ENCODE measurements at places on chromosomes 1 and 21.

GRCh38 chr1:36836196-36836883 is 198.0 kb downstream of the GRIK3 start:
- no peak for DNase-seq

DNA sequence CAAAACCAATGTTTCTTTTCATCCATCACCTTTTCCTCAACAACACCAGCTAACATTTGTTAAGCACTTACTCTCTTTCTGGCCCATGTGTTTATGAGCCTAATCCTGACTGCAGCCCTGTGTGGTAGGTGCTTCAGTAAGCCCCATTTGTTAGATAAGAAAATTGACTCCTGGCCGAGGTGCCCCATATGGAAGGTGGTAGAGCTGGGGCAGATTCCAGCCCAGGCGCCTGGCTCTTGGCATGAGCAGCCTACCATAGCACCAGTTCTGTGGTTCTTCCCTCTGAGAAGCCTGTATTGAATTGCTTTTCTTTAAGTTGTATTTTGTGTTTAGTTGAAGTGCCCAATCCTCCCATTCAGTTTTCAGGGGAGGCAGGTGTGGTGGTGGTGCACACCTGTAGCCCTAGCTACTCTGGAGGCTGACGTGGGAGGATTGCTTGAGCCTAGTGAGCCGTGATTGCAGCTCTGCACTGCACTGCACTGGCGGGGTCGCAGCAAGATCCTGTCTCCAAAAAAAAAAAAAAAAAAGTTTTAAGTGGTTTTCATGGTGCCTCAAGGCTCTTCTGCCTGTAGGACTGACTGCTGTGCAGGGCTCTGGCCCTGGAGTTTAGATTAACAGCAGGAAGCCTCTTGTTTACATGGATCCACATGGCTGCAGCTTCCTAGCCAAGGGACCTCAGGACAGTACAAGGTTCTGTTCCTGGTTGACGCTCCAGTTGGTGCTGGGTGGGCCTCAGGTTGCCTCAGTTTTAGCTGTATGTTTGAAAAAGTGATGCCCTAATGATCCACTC is 125.9 kb downstream of the MRPS6 start:
- no peak for DNase-seq

DNA sequence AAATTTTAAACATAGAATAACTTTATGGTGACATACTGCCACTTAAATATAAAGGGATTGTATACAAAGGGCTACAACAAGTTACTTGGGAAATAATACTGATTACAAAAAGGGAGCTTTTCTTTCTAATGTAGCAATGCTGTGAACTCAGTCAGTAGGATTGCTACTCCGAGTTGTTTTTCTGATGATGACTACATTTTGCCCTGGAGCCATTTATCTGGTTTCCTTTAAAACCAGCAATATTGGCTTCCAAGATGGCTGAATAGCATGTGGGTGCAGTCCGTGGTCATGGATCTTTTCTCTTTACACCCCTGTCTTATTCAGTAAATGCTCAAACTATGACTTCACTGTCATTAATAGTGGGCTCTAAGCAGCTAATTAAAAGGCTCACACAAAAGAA is 92.6 kb upstream of the NEK7 start:
- DNase-seq = no peak

DNA sequence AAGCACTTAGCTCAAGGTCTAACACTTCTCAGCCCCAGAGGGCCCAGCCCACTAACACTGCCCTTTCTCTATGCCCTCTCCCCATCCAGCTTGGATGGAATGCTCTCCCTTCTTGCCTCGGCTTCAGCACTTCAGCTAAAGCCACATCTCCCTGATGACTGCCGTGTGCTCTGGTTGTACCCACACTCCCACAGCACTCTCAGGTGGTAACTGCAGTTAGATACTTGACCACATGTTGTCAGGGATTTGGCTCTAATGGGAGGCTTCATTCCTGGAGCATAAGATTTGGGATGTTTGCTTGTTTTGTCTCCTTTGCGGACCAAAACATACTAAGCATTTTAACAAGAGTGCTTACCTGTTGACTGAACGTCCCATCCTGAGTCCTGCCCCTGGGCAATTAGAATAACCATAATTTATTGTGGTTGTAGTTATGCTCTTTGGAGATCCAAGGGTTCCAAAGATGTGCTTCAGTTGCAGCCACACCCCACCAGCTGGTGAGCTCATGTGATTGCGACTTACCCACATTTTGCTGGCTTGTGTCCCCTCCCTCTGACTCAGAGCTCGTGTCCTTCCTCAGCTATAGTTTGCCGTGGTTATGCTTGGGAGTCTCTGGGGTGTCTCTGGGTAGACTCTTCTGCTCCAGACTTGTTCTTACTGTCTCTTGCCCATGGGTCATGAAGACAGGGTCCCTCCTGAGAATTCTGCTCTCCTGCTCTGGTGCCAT is 7.7 kb upstream of the SLC26A9 start:
- DNase-seq = peak; percentile 70

- DNase-seq = no peak
Observed at GRCh38 chr1:84972377-84972987, 24.4 kb downstream of the MCOLN2 start.

- DNase-seq = no peak
Observed at GRCh38 chr1:110097507-110098221, 14.6 kb upstream of the UBL4B start.

- DNase-seq = peak; percentile 49
Observed at GRCh38 chr21:34935452-34935851, 113.7 kb downstream of the RUNX1 start.

DNA sequence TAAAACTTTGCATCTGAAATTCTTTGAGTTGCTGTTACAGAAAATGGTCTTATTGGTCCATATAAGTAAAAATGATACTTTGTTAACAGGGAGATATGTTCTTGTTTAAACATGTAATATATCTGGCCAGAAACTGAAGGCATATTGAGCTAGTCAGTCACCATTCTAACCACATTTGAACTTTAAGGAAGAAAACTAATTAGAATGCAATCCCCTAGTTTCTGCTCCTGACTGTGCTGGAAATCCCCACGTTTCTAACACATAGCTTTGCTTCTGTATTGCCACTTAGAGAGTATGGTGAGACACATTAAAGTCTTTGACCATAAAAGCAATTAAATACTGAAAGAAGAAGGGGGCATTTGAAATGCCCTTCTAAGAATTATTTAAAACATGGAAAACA is 32.1 kb upstream of the HIVEP3 start:
- no peak for DNase-seq

- DNase-seq = peak; percentile 20
Observed at GRCh38 chr21:38269576-38269936, 12.8 kb downstream of the KCNJ15 start.

GRCh38 chr1:167401260-167401873 is 117.0 kb downstream of the CD247 start:
- peak; percentile 23 for DNase-seq

- no peak for DNase-seq
Observed at GRCh38 chr1:112769611-112770010, 54.5 kb upstream of the PPM1J start.

DNA sequence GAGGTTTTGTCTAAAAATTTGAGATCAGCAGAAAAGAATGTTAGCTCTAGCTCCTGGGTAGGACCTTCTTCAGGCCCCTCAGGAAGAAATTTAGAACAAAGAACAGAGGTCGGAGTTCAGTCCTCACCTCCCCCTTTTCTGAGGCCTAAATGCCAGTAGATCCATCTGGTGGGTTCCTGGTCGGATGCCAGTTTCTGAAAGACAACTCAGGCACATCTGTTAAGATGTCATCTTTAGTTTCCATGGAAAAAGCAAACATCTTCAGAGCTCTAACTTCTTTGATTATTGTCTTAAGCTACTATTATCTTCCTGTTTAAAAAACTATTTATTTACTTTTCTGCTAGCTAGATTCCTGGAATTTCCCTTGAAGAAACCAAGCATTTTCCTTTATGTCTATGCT is 37.1 kb upstream of the USP25 start:
- no peak for DNase-seq

GRCh38 chr1:89794406-89794805 is 26.4 kb upstream of the LRRC8D start:
- peak; percentile 76 for DNase-seq

DNA sequence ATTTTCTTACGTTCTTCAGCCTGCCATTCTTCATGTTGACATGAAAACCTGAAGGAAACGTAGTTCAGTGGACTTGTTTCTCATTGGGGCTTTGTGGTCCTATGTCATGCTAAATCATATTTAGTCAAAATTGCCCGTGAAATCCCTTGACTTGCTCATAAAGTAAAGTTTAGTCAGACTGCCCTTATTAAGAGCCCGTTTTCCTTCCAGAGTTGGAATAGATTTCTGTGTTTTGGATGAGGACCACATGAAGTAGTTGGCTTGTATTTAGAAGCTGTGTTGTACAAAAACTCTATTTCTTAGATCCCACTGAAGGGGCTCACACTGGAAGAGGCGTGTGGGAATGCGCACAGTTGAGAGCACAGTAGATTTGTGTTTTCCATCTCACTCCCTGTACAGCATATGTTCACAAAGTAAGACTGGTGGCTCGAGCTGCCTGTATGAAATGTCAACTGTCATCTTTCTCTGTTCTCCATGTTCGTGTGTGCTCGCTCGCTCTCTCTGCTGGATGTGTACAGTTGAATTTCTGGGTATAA is 42.4 kb downstream of the CAMTA1 start:
- no peak for DNase-seq

- DNase-seq = peak; percentile 24
Observed at GRCh38 chr1:39639305-39640130, at the start of gene HEYL. Gene HEYL (minus strand): TSS chr1:39639643. CDS start chr1:39639625, 18 bp downstream.

DNA sequence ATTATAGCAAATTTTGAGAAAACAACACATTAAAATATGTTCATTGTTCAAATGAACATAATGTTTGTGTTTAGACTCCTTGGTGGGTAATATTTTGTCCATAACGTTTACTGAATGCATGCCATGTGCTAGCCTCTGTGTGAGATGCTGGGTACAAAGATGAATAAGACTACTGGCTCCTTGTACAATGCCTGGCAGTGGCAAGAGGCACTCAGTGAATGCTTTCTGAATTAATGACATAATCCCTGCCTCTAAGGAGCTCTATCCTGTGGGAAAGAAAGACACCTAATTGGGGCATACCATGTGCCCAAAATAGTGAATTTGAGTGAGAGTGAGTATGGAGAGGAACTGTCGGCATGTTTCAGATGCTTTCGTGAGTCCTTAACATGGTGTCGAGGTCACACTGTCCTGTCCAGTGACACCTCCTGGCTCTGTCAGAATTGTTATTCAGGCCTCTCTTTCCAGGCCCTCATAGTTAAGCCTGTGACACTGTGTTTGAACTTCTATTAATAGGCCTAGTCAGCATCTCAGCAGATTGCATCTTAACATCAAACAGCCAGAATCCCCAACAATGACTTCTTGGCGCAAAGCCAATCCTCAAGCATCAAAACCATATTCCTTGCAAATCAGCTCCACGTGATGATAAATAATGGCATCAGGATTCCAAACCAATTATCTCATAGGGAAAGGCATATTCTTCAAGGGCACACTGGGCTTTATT is 32.8 kb upstream of the S1PR1 start:
- peak; percentile 91 for DNase-seq

DNA sequence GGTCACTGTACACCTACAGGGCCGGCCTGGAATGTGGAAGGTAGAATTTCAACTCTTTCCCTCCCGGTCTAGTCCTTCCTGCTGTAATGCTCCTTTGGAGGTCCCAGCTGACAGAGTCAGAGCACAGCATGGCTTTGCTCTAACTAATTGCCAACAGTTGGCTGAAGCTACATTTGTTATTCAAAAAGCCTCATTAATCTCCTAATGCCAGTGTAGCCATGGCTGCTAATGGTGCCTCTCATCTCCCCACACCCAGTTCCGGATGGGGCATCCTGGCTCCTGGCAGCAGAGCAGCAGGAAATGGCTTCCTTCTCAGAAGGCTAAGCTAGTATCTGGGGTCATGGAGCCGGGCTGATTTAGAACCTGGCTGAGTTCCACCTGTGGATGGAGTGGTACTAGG is 18.7 kb upstream of the CAMK1G start:
- DNase-seq = no peak

GRCh38 chr1:3459940-3460671 is 5.6 kb downstream of the ARHGEF16 start:
- DNase-seq = no peak

- DNase-seq = no peak
Observed at GRCh38 chr1:246157516-246157915, 349.6 kb downstream of the SMYD3 start.

DNA sequence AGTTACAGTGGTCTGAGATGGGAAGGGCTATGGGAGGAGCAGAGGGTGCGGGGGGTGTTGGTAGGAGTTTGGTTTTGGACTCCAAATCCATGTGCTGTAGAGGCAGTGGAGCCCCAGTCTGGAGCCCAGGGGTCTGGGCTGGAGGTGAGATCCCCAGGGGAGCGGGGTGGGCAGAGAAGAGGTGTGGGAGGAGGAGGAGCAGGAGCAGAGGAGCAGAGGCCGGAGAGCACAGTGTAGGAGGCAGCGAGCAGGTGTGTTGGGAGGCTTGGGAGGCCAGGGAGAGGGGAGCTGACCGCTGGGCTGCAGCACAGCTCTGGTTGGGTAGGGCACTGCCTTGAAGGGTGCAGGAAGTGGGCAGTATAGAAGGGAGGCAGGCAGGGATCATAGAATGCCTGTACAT is 28.9 kb downstream of the LHX4 start:
- no peak for DNase-seq

DNA sequence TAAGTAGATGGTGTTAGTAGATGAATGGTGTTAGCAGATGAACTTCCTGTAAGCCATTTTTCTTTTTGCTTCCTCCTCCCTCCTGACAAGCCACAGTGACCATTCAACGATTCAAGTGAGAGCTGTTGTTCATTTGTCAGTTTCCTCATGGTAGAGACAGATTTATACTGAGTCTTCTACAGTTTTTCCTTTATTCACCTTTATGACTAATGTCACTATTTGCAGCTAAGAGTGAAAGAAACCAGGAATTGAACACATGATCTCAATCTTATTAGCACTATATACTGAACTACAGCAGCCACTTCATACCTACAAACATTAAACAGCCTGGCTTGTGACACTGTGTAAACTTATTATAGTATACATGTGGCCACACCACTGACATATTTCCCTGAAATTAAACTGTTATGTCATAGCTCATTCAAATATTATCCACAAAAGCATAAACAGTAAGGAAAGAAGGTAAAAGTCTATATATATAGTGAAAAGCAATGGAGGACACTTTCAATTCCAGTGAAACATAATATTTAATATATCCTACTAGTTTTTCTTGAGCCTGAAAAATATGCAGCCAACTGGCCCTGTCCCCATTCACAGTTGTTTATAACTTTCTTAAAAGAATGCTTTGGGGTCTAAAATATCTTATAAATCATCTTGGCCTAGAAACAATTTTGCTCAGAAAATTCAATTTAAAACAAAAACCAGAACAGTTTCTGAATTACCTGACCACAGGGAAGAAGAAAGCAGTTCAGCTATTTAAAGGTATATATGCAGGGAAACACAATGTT is 566.9 kb upstream of the ZRANB2 start:
- no peak for DNase-seq

DNA sequence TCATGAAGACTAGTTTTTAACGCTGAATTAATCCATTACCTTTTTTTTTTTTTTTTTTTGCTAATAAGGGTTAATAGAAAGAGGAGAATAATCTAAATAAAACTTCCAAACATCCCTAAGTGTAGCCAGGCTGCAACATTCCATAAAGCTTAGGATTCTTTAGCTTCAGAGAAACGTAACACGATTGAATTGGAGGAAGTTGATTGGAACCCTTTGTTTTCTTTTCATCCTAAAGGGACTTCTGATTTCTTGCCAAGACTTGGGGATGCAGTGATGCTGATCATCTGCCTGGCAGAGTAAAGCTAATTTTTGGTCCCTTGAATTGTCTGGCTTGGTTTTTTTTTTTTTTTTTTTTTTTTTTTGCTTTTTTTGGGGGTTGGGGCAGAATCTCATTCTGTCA is 142.9 kb downstream of the VPS13D start:
- DNase-seq = no peak

Measured in fibroblast of skin of right biceps (primary cell).